ENCODE measurements at places on chromosomes 12 and 14. TPM values are rescaled to one million over a fixed set of nuclear protein-coding genes. Genes with fewer than 3 reads are reported as not detected.

- DNase-seq, result no peak
These were observed 52.7 kb downstream of the ERH start for GRCh38 chr14:69345402-69345801.

DNA sequence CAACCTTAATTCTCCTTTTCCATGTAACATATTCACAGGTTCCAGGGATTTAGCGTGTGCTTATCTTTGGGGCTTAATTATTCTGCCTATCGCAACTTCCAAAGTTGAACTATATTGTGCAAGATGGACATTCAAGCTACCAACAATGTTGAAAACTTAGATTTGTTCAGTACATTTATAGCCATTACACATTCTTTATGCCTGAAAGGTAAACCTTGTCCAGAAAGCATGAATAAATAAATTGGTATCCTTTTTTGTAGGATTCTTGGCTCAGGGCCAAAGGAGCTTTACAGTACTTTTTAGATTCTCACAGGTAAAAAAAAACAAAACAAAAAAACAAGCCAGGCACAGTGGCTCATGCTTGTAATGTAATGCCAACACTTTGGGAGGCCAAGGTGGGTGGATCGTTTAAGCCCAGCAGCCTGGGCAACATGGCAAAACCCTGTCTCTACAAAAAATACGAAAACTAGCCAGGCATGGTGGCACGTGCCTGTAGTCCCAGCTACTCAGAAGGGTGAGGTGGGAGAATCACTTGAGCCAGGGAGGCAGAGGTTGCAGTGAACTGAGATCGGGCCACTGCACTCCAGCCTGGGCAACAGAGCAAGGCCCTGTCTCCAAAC lies 3.3 kb downstream of the C12orf56 start:
- DNase-seq, result no peak

GRCh38 chr14:41604721-41605531 lies 1.8 kb upstream of the LRFN5 start:
- DNase-seq, result no peak

- no peak for DNase-seq
These were observed 36.2 kb upstream of the TMX1 start for GRCh38 chr14:51203881-51204280.

DNA sequence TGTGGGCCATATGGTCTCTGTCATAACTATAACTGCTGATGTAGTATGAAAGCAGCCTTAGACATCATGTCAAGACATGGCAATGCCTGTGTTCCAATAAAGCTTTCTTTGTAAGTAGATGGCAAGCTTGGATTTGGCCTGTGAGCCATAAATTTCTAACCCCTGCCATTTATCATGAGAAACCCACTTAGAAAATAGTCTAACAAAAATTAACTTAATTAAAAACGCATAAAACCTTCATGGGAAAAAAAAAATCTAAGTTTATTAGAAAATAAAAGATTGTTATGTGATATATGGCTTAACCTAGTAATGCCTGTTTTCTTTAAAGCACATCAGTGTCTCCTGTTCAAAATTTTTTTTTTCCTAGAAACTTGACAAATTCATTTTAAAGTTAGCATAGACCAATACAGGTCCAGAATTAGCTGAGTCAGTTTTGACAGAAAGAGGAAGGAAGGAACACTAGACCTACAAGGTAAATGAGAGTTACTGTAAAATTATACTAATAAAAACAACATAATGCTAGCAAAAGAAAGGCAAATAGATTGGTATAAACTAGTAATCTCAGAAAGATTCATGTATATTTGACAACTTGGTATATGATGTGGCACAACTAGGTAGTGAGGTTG lies 68.2 kb downstream of the USP15 start:
- DNase-seq, result no peak

DNA sequence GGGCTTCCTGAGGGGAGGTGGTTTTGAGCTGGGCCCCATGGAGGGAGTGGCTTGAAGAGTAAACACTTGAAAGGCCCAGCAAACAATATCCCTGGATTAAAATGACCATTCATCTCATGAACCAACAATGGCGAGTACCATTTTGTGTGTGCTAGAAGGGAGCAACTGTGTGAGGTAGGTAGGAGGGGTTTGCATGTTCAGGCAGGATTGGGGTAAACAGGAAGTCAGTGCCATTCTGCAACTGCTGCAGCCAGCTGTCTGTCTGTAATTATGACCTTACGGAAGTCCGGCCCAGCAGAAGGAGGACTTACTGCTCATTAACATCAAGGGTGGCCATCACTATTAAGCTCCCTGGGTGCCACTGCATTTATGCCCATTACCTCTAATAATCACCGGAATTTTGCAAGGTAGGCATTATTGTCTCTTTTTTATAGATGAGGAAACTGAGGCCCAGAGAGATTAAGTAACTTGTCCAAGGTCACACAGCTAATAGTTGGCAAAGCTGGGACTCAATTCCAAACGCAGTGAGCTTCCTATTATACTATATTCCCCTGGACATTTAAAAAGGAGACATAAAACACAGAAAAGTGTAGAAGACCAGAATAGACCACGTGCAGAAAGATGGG lies 16.6 kb upstream of the IFI27L2 start:
- DNase-seq, result peak; percentile 38

GRCh38 chr12:95859344-95859816 lies 628 bp downstream of the SNRPF start:
- no peak for DNase-seq

- DNase-seq, result peak; percentile 33
These were observed at the start of gene CDK17 for GRCh38 chr12:96399919-96400630. Gene CDK17, minus strand, starts transcription at chr12:96400439. Its CDS starts 65,603 bp downstream, at chr12:96334836.

- peak; percentile 41 for DNase-seq
These were observed 27.9 kb downstream of the ESR2 start for GRCh38 chr14:64266239-64266638.

GRCh38 chr12:79826267-79827128 lies 108.4 kb downstream of the PPP1R12A start:
- DNase-seq, result no peak

DNA sequence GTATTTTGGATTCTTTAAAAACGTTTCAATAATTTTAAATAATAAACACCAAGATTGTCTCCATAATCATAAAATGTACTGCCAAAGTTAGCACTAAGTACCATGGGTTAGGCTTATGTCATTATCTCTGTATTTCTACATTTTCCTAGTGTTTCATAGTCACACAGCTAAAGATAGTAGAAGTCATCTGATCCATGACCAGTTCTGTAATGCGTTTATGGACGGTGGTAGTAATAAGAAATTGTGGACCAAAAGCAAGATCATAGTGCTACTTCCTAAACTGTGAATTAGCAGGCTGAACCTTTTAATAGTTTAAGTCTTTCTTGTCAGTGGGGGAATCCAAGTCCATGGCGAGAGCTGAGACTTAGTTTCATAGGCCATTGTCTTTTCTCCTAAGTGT lies 142.1 kb downstream of the AKAP6 start:
- DNase-seq, result no peak

DNA sequence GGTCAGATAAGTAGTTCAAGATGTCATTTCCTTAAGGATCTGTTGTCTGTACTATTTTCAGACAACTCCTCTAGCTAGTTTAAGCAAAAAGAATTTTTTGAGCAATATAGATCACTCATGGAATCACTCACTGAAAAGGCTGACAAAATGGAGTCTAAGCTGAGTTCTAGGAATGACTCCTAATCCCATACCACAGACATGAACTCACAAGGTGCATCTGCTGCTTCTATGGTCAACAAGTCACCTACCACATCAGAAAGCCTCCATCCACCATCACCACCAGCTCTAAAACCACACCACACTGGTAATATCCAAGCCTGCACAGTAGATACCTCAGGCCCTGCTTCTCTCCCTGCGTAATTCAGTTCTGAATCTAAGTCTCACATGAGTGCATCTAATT lies 33.0 kb downstream of the PWP1 start:
- DNase-seq, result no peak

AKAP5 gene
- total RNA-seq, result 0.10 TPM

VDR gene
- 33.4 TPM for total RNA-seq

KLHL33 gene
- not detected for total RNA-seq

PRH2 gene
- not detected for total RNA-seq

LRRC43 gene
- 0.28 TPM for total RNA-seq

MGAT2 gene
- total RNA-seq, result 42.3 TPM

ADAM21 gene
- total RNA-seq, result 0.44 TPM

Measured in foreskin keratinocyte (primary cell).